ENCODE measurements at places on chromosomes 13 and 19.
A peak's percentile ranks its signal among the peaks of the same experiment; 100 is the strongest.

DNA sequence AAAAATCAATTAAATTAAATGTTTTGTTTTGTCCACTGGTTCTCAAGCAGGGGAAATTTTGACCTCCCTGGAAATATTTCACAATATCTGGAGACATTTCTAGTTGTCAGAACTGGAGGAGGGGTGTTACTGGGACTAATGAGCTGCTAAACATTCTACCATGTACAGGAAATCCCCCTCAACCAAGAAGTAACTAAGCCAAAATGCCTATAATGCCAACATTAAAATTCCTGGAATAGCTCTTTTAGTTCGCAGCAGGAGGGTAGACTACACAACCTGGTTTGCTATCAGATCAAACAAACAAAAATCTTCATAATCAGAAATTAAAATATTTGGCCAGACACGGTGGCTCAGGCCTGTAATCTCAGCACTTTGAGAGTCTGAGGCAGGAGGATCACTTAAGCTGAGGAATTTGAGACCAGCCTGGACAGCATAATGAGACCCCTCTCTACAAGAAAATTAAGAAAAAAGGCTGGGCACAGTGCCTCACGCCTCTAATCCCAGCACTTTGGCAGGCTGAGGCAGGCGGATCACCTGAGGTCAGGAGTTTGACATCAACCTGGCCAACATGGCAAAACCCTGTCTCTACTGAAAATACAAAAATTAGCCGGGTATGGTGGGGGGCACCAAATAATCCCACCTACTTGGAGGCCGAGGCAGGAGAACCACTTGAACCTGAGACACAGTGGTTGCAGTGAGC is 13.7 kb upstream of the SMARCA4 start:
- no peak for DNase-seq

DNA sequence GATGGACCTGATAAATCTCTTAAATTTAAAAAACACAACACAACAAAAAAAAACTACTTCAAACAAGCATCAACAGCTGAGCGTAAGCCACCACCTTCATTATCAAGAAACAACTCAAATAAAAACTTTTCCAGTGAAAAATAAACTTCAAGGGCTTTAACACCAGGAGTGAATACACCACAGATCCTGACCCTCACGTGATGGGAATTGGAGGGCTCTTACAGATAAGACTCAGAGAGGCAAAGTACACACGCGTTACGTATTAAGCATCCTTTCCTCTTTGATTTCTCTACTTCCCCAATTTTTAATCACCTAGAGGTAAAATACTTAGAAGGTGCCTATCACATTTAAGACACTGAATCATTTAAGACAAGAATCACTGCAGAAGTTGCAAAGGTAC is 573 bp upstream of the STARD13 start:
- DNase-seq: no peak

DNA sequence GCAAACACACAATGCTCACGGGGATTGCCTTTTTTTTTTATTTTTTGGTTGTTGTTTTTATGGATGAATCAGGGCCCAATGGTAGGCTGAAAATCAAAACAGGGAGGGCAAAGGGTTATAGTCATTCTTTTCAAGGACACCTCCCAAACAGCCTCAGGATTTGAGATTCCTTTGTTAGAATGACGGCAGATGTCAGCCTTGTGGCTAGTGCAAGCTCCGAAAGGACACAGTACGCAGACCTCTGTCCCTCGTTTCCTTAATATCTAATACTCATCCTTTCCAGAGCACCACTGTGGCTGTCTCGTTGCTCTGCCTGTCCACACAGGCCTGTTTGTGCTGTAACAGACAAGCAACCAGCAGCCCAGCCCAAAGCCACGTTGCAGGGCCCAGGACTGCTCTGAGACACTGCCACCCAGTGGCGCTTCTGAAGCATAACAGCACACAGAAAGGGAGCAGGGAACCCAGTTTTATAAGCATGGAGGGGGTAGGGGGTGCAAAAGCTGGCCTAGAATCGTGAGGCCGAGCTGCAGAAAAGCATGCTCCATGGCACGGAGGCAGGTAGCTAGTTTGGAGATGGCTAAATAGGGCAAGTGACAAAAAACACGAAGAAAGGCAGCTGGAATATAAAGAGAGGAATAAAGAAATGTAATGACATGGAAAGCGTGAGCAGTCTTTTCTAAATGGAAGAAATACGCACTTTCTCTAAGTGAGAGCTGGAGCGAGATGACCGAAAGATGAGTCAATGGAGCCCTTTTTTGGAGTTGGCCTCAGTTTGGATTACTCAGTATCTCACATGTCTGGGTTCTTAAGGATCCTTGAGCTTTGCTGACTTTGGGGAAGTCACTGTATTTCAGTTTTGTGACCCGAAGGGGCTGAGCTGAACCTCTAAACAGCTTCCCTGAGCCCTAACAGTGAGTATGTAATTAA is 40.7 kb upstream of the MEDAG start:
- DNase-seq: peak; percentile 75

DNA sequence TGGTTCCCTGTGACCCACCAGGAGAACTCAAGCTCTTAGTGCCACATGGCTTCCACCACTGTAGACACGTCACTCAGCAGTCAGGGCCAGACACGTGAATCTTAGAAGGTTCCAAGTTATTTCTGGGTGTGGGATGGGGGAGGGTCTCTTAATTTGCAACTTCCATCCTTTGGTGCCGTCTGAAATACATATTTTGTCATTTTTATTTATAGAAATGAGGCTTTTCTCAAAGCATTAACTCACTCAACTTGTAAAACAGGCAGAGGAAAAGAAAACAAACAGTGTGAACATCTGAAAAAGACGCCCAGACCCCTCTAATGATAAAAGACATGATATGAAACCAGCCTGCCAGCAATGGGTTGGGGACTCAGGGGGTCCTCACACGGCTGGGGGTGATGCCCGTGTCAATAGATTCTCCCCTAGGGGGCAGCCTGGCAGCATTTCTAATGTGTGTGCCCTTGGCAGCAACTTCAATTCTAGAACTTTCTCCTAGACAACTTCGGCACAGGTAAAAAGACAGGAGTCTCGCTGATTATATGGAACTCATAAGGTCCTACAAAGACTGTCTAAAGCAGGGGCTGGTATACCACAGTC is 15.4 kb downstream of the PIP5K1C start:
- no peak for DNase-seq
